ENCODE measurements at places on chromosomes 13 and 19.

DNA sequence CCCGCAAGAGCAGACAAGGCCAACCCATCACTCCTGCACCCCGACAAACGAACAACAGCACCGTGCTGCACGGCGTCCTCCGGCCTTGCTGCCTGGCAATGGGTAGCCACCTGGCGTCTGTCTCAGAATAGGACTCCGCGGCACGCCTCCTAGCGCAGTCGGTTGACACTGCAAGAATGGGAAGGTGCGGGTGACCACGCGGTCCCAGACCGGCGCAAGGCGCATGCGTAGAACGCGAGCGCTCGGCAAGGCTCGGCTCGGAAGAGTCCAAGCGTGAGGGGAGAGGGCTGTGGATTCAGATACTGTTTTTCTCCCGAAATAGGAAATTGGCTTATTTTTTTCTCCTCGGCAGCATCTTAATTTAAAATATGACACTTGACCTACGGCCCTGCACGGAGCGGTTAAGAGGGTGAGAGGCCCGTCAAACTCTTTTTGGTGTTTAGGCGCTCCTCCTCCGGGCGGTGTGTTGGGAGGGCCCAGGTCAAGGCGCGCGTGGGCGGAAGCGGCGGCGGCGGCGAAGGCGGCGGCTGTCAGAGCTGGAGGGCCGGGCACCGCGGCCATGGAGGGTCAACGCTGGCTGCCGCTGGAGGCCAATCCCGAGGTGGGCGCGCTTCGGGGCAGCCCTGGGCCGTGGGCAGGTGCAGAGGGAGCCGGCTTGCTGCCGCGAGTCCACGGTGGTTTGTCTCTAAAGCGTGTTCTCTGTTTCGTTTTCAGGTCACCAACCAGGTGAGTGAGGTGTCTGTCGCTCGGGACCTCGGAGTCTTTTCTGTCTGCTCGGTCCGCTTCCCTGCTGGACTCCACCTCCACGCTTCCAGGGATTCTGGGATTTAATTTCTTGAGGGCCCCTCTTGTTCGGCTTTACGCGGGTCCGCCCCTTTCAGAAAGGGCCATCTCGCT, at the start of gene UCHL3:
UCHL3 (plus strand) TSS at position 530 of the 897 bp plus-strand sequence; CDS start at position 560, 30 bp downstream.
- DNase-seq: peak; percentile 99

DNA sequence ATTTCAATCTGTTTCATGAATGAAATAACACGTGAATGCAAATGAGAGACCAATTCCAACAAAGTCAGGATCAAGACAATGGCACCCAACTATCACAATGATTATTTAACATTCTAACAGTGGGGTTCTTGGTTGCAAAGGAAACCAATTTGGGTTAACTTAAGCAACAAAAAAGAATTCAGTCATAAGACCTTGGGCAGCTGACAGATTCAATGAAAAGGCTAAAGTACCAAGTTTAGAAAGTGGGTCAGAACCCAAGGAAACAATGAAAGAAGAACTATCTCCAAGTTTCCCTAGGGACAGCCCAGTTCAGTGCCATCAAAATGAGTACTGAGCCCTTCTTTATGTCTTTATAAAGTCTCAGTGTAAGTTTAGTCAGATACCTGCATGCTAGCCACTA, 17.5 kb upstream of the SIGLEC14 start:
- DNase-seq: no peak

- no peak for DNase-seq
Observed at GRCh38 chr13:94269557-94269956, 209.9 kb downstream of the DCT start.

- peak; percentile 58 for DNase-seq
Observed at GRCh38 chr19:16825312-16826052, 3.7 kb upstream of the SIN3B start.

DNA sequence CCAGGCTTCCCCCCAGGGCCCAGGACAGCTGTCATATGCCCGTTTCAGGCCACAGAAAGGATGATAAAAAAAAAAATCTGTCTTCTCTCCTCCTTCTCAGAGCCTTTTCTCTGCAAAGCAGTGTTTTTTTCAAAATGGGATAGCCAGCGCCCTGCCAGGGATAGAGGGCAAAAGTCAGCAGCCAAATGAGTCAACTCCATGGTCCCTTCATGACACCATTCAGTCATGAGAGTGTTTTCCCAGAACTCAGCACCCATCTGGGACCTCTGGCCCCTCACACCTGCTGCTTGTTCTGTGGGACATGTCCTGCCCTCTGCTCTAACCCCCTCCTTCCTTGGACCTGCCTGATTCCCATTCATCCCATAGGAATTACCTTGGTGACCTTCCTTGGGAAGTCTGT, 95.0 kb downstream of the CYSLTR2 start:
- no peak for DNase-seq

GRCh38 chr13:111007209-111007608, 92.3 kb upstream of the ANKRD10 start:
- no peak for DNase-seq

DNA sequence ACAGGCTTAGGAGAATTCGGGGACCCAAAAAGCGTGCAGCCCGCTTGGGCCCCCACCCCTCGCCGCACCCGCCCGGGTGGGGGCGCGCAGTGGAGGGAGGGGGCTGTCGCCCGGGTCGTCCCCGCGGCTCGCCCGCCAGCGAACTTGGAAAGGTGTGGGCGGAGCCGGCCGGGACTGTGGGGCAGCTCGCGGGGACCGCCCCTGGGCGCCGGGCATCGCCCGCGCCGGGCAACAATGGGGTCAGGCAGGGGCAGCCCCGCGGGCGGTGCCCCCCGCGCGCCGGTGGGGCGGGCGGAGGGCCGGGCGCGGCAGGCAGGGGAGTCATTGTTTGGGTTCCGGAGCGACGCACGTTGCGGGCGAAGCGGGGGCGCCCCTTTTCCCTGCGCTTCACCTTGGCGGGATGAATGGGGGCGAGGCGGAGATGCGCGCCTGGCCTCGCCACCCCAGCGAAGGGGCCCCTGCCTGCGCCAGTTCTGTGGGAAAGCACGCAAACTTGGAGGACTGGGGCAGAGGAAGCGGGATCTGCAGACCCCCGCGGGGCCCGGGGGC, 647 bp upstream of the KLF12 start:
- DNase-seq: peak; percentile 82

DNA sequence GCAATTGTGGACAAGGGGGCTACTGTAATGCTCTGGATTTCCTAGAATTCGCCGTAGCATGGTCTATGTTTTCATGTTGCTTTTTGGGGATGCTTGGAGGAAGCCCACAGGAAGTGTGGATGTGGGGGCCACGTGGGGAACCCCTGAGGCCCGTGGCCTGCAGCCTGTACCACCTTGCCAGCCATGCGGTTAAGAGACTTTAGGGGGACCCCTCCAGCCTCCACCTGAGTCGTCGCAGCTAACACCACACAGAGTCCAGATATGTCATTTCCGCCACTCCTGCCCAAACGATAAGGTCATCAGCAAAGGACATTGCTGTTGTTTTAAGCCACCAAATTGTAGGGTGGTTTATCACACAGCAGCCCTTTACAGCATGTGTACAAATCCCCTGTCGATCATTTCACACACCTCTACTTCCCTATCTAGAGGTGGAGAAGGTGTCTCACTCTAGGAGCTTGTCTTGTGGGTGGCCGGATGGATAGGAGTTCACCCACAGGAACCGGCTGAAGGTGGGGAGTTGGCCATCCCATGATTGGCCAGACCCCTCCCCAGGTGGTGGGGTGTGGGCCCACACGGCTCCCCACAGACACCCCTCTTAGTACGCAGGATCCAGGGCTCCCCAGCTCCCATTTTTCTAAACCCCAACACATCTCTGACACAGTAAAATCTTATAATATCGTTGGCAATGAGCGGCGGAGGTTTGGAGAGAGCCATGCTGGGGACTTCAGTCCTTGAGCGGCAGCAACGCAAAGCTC, 226.7 kb downstream of the TEX29 start:
- DNase-seq: no peak

DNA sequence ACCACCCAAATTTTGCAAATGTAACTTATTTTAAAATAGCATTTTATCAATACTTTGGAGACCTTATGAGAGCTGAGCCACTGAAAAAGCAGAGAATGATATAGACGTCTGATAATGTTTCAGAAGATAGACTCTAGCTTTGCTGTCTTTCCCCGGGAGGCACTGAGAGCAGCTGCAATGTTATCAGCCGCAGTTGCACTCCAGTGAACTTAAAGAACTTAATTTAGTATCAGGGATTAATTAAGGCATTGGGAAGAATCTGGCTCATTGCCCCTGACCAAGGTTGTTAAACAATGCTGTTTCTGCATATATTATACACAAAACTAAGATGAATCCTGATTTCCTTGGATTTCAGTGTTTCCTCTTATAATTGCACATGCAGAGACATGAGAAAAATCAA, 75.7 kb upstream of the SGCG start:
- DNase-seq: peak; percentile 6

DNA sequence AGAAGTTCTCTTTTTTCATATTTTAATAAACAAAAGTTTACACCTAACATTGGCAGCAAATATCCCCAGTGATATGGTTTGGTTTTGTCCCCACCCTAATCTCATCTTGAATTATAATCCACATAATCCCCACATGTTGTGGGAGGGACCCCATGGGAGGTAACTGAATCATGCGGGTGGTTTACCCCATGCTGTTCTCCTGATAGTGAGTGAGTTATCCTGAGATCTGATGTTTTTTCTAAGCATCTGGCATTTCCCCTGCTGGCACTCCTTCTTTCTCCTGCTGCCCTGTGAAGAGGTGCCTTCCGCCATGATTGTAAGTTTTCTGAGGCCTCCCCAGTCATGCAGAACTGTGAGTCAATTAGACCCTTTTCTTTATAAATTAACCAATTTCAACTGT, 214.7 kb downstream of the SLITRK1 start:
- DNase-seq: peak; percentile 74

GRCh38 chr13:80901111-80901510, 560.2 kb upstream of the SPRY2 start:
- no peak for DNase-seq

DNA sequence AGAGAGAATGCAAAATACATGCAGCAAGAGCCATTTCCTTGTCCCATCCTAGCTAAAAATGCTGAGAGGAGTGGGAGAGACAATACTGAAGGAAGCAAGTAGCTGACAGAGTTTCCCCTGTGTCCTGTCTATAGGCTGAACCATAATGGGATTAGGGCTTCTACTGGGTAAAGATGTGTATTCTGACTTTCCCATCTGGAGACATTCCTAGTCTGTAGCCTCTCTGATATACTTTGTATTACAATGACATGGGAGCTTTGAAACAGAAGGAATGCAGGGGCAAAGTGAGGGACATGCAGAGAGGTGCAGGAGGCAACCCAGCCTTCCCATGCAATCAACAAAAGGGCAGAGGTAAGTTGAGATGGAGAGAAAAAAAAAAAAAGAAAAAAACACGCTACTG, 10.5 kb upstream of the GPC6 start:
- peak; percentile 92 for DNase-seq

DNA sequence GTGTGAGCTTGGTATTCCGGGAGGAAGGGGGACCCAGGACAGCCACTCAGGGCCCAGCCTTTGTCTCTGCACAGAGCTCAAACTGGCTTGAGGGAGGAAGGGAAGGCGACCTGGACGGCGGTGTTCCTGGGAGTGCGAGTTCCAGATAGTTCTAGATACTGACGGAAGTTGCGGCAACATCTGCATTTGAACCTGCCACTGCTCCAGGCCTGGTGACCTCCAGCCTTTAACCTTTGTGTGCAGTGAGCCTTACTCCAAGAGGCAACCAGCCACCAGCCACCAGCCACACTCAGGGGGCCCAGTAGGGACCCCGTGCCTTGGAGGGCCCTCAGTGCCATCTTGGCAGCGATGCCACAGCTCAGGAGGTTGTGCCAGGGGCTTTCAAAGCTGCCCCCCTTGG, 15.5 kb upstream of the ZBTB7A start:
- no peak for DNase-seq

DNA sequence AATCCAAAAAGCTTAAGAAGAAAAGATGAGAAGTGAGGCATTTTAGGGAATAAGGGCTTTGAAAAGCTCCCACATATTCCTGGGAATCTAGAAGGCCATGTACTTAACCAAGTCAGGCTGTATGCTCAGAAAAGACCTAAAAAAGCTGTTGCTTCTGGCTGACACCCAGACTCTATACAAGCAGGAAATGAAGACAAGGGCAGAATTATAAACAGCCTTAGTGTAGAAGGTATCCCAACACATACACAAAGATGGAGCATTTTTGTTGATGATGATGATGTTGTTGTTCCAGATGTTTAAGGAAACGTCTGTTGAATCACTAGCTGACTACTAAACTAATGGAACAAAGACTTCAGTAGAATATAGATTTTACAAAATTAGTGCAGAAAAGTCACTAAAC, 26.1 kb upstream of the N4BP2L1 start:
- DNase-seq: no peak

DNA sequence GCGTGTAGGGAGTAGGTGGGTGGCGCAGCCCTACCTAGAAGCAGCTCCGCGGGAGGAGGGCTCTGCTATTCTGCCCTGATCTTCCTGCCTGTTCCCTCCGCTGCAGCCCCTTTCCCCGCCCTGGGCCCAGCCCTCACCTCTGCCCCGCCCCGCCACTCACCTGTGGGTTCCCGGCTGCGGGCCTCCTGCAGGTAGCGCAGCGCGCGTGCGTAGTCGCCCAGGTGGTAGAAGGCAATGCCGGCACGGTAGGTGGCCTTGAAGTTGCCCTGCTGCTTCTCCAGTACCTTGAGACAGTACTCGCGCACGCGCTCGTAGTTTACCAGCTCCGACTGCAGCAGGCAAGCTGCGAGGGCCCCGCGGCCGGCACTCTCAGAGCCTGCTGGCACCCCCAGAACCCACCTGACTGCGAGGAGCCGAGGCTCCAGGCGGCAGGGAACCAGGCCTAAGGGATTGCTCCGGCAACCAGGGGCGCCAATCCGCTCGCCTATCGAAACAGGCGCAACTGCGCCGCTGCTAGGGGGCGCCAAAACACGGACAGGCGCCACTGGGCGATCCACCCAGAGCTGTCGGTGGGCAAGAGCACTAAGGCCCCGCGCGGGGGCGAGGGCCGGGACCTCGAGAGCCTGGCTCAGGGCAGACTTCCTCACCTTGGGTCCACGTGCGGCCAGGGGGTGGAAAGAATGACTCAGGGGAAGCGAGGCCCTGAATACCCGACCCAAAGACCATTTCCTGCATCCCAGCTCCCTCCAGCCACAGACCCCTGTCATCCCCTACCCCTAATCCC, 965 bp downstream of the TTC9B start:
- peak; percentile 77 for DNase-seq

DNA sequence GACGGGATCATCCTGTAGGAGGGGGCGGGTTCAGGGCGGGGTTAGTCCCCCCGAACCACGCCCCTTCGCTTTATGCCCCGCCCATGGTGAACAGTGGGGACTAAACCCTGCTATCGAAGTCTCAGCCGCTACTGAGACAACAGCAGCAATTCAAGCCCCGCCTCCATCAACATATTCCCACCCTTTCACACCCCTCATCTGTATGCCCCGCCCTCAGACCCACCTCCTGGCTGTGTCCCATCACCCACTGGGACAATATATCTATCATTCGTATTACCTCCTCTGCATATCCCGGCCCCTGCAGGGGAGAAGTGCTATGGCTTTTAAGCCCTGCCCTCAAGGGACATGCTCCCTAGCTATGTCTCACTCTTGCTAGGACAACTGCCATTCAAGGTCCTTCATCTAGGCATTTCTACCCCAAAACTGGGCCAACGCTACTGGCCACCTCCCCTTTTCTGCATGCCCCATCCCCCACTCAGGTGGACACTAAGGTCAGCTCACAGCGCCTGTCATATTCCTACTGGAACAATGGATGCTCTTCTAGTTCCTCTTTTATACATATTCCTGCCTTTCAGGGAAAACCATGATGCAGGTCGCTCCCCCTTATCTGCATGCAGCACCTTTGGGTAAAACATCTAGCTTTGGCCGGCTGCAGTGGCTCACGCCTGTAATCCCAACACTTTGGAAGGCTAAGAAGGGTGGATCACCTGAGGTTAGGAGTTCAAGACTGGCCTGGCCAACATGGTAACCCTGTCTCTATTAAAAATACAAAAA, 11.9 kb downstream of the LRFN1 start:
- DNase-seq: peak; percentile 62

GRCh38 chr13:40190641-40191100, 475.8 kb downstream of the FOXO1 start:
- DNase-seq: peak; percentile 95

- DNase-seq: no peak
Observed at GRCh38 chr13:106514928-106515634, 20.4 kb downstream of the EFNB2 start.
